ENCODE measurements at places on chromosomes 16 and 17.

GRCh38 chr16:20041924-20042596 is 31.6 kb downstream of the GPR139 start:
- DNase-seq: no peak

- no peak for DNase-seq
These were observed 69.4 kb upstream of the NKD1 start for GRCh38 chr16:50478773-50479149.

DNA sequence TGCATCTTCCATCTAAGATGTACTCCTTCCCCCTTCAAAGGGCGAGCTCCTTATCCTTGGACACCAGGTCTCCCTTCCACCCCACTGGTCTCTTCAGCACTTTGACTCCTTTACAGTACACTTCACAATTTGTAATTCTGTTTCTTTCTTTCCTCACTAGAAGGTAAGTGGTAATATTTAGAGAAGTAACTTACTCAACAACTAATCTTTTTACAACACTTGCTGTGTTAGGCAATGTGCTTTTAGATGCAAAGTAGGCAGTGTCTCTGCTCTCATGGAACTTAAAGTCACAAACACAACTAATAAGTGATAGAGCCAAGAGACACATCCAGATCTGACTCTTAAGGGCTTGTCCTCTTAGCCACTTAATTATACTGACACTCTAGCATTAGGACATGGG is 6.4 kb downstream of the SIAH1 start:
- no peak for DNase-seq

- no peak for DNase-seq
These were observed 680.8 kb upstream of the CDH8 start for GRCh38 chr16:62717026-62717425.

DNA sequence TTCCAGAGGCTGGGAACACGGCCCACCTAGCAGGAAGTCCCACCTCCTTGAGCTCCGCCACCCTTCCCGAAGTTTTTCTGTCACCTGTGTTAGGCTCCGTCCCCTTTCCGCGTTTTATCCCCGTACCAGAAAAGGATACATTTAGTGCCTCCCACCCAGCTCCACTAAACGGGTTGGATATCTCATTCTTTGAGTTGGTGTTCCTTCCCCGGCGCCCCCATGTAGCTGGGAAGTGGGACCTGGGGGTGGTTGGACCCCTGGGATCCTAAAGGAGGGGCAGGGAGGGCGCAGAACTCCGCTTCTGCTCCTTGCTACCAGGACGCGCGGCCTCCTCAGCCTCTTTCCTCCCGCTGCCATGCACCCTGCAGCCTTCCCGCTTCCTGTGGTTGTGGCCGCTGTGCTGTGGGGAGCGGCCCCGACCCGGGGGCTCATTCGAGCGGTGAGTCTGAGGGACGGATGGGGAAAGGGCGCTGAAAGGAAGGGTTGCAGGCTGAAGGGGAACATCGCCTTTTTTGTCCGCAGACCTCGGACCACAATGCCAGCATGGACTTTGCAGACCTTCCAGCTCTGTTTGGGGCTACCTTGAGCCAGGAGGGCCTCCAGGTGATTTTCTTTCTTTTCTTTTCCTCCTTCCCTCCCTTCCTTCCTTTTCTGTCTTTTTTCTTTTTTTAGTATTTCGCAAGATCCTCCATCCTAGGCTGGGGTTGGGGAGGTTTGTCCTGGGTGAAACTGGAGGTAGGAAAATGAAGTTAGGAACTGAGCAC is 669 bp downstream of the RNF167 start:
- DNase-seq: no peak
